Pulmonary artery endothelial cell (primary cell): ENCODE measurements at places on chromosomes 4 and X. TPM values are rescaled to one million over a fixed set of nuclear protein-coding genes. Genes with fewer than 3 reads are reported as not detected.

GRCh38 chr4:79292008-79292407, 33.9 kb downstream of the NAA11 start:
- no peak for DNase-seq

PAK3 gene
- 0.26 and 1.5 TPM in 2 replicates for total RNA-seq

GRCh38 chr4:146278986-146279385, 64.6 kb downstream of the REELD1 start:
- no peak for DNase-seq

DNA sequence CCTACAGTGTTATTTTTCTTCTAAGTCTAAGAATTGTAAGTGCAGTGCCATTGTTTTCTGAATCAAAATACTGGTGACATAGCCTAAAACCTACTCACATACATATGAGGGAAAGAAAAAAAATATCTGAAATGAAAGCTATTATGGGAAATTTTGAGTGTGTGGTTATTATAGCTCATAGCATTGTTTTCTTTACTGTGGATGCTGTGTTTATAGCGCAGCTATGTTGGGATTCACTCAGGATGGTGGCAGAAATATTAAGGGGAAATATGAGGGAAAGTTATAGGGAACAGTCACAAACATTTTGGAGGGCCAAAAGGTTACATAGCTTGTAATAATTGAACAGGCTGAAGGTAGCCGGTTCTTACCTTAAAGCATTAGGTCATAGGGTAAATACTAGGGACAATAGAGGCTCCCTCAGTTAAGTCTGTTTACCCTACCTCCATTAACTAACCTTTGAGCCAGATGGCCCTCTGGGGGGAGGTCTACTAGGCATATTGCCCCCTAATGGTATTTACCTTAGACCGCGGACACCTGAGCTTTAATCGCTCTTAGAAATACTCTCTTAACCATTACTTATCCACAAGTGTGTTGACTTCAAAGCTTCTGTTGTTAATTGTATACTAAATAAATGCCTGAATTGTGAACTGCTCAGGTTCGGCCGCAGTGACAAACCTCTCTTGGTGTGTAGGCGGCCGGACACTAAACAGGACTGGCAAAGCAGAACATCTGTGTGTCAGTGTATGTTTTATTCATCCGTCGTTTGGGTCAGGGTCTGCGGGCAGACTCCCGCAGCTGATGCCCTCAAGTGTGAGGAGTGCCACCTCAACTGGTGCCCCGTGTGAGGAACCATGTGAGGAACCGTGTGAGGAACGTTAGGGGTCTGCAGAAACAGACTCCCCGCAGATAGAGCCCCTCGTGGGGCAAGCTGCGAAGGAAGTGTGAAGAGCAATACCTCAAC, 21.3 kb upstream of the SULT1B1 start:
- no peak for DNase-seq

FHDC1 gene
- total RNA-seq: under 0.01 and 0.04 TPM in 2 replicates

- no peak for DNase-seq
Observed at GRCh38 chrX:108442901-108443464, 3.3 kb downstream of the COL4A5 start.

DNA sequence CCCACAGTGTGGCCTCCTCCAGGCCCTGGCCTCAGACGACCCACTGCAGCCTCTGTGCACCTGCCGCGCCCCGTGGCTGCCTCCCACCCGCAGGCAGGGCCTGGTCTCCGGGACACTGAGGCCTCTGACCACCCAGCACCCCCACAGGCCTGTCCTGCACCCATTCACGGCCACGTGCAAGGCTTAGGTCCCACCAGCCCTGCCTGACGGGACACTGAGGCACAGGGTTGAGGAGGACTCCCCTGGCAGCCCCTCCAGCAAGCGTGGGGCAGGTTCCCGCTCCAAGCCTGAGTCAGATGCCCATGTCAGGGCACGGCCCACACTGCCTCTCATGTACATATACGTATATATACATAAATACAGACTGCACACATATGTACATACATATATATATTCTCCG, 23.5 kb downstream of the NELFA start:
- DNase-seq: no peak

DNA sequence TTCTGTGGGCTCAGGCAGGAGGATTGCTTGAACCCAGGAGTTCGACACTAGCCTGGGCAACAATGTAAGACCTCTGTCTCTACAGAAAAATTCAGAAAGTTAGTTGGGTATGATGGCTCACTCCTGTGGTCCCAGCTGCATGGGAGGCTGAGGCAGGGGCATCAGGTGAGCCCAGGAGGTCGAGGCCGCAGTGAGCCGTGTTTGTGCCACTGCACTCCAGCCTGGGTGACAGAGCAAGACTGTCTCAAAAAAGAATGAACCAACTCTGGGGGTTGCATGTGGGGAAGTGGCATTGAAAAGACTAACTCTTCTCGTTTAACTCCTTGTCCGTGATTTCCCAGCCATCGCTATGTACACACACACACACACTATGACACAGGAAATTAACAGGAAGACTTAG, 26.9 kb downstream of the ENOPH1 start:
- no peak for DNase-seq

- DNase-seq: no peak
Observed at GRCh38 chr4:158192439-158193158, 17.7 kb upstream of the TMEM144 start.

ADH1A gene
- not detected in 2 replicates for total RNA-seq

HCFC1 gene
- 14.8 and 22.9 TPM in 2 replicates for total RNA-seq

- no peak for DNase-seq
Observed at GRCh38 chrX:42944381-42944998, 166.5 kb upstream of the PPP1R2C start.

RPS6KA6 gene
- 0.20 and 0.95 TPM in 2 replicates for total RNA-seq

ACOT9 gene
- total RNA-seq: 77.8 and 81.6 TPM in 2 replicates

CCDC160 gene
- not detected in 2 replicates for total RNA-seq

DNA sequence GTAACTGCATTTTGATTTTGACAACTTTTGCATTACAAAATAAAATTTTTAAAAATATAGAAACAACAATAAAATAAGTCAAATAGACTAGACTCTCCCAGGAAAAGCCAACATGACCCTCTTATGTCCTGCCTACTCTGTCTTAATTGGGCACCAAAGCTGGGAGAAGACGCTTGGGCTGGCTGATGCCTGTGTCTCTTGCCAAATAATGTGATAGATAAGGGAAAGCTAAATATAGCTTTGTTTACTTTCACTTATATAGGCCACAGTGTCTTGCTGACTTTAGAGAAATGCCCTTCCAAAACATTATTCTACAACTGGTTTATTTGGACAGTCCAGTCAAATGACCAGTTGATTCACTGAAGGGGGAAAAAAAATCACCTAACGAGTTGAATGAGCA, 54.2 kb downstream of the FMR1NB start:
- DNase-seq: no peak

DNA sequence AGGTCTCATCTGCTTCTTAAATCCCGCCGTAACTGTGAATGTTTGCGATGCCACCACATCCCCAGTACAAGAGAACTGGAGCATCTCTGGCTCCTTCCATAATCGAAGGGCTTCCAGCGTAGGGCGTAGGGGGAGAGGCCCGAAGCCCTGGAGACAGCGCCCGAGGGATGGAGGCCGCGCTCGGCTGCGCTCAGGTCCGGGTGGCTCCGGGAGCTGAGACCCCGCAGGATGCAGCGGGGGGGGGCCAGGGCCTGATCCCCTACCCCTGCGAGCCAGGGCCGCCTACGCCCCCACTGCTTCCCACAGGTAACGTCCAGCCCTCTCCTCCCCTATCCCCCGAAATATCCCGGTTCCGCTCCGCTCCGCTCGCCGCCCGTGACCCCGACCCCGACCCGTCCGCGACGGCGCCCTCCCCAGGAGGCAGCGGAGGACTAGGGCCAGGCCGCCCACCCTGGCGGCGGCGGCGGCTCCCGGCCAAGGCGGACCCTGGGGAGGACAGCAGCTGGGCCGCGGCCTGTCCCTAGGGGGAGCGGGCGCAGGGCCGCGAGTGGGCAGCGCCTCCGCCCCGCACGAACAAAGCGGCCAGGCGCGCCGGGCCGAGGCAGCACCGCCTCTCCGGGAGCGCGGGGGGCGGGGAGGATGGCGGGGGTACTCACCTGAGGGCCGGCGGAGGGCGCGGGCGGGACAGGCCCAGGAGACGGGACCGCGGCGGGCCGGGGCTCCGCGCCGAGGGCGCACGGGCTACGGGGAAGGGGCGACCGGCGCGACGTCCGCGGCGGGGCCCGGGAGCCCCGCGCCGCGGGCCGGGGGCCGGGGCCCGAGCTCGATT, 723 bp downstream of the WDFY3 start:
- DNase-seq: no peak
